ENCODE measurements at places on chromosomes 11 and 22. TPM values are rescaled to one million over a fixed set of nuclear protein-coding genes. Genes with fewer than 3 reads are reported as not detected.

SUSD2 gene
- total RNA-seq: 18.2 TPM

GTSE1 gene
- 8.4 TPM for total RNA-seq

C11orf16 gene
- not detected for total RNA-seq

UPK2 gene
- total RNA-seq: not detected

ZNF280A gene
- total RNA-seq: under 0.01 TPM

TMEM134 gene
- 20.3 TPM for total RNA-seq

APOA4 gene
- not detected for total RNA-seq

SHANK3 gene
- 0.39 TPM for total RNA-seq

IGLL5 gene
- total RNA-seq: not detected

MYBPC3 gene
- total RNA-seq: not detected

MAPK1 gene
- total RNA-seq: 62.1 TPM

C11orf87 gene
- 0.13 TPM for total RNA-seq

DEAF1 gene
- 24.9 TPM for total RNA-seq

SCGB1A1 gene
- total RNA-seq: not detected

CD3E gene
- total RNA-seq: not detected

MGAT3 gene
- total RNA-seq: 0.13 TPM

GPR83 gene
- not detected for total RNA-seq

GLYAT gene
- not detected for total RNA-seq

LDLRAD3 gene
- 14.8 TPM for total RNA-seq

PHF21B gene
- total RNA-seq: not detected

MRPL40 gene
- 49.5 TPM for total RNA-seq

ANO9 gene
- total RNA-seq: not detected

HTATIP2 gene
- 27.2 TPM for total RNA-seq

TPBGL gene
- total RNA-seq: not detected

KCNJ11 gene
- not detected for total RNA-seq

MB gene
- not detected for total RNA-seq

FOLR1 gene
- total RNA-seq: not detected

MRGPRF gene
- 26.2 TPM for total RNA-seq

PARVA gene
- 107 TPM for total RNA-seq

FBLN1 gene
- 101 TPM for total RNA-seq

HPS5 gene
- 49.5 TPM for total RNA-seq

CHEK1 gene
- total RNA-seq: 34.3 TPM

DGCR8 gene
- 28.5 TPM for total RNA-seq

MMP11 gene
- total RNA-seq: 3.9 TPM

PKDREJ gene
- 0.11 TPM for total RNA-seq

MRPL16 gene
- total RNA-seq: 36.6 TPM

DDI1 gene
- not detected for total RNA-seq

OR51B4 gene
- total RNA-seq: not detected

PAFAH1B2 gene
- total RNA-seq: 159 TPM

SLN gene
- not detected for total RNA-seq

SERHL2 gene
- 7.1 TPM for total RNA-seq

RFPL1 gene
- not detected for total RNA-seq

GAL gene
- not detected for total RNA-seq

RAPSN gene
- not detected for total RNA-seq

OR8D1 gene
- total RNA-seq: not detected

POU2AF1 gene
- total RNA-seq: not detected

DNAJB7 gene
- not detected for total RNA-seq

TSPAN32 gene
- 1.4 TPM for total RNA-seq

OR51I1 gene
- not detected for total RNA-seq

SGSM1 gene
- 0.22 TPM for total RNA-seq

CCDC89 gene
- total RNA-seq: 5.7 TPM

CTSF gene
- total RNA-seq: 26.3 TPM

KCNE3 gene
- total RNA-seq: 1.2 TPM

C11orf86 gene
- not detected for total RNA-seq

CCDC81 gene
- total RNA-seq: 1.1 TPM

SLC22A12 gene
- total RNA-seq: not detected
